H4 (cell line): ENCODE measurements at places on chromosomes 2 and 18.

DNA sequence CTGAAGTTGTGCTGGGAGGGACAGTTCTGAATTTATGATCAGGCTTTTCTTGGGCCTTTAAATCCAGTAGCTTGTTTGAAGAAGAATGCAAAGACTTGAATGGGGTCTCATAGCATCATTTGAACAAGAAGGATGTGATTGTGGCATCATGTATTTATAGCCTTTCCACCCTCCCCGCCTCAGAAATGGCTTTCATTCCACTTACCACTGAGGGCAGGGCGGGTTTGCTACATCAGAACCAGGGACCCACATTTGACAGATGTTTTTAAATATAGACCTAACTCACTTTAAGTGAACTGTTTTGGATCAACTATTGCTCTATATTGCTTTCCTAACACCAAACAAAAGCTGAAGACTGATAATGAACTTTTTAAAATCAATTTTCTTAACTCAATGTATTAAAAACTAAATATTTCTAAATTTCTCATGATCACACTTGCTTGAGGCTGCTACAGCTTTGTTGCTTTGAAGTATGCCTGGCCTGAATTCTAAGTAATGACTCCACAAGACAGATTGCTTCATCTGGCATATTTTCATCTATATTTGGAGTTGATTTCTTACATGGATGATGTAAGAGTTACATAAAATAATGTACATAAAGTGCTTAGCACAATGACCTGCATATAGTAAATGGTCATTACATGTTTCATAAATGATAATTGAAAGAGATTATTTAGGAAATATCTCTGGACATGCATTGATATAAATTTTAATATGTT is 1552.9 kb upstream of the SLC39A10 start:
- no peak for DNase-seq

DNA sequence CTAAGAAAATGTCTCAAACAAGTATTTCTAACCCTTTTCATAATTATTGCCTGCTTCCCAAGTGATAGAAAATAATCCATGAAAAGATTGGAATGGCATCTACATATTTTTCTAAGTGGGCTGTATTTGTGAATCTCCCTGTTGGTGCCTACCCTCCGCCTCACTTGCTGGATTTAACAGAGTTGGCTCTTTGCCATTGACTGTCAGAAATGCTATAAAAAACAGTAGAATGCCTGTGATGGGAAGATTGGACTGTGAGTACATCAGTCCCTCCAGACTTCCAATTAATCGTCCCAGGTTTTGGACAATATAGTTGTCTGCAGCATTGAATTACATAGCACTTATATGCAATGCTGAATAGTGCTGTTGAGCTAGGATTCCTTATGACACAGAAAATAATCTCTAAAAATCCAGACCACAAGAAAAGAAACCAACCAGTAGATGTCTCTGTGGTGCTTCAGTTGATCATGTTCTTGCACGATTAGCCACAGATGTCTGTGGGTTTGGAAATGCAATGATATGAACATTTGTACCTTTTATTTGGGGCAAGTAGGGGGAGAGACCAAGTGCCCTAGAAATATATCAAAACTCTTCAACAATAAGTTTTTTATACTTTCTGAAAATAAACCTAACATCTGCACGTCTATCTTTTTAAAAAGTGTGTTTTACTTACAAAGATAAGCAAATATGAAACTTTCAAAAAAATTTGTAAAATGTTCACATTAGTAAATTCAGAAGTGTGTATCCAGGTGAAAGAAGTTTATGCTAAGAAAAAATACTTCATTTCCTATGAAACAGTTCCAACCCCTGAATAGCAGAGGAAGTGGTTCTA is 88.5 kb downstream of the DYNAP start:
- DNase-seq: peak; percentile 74

DNA sequence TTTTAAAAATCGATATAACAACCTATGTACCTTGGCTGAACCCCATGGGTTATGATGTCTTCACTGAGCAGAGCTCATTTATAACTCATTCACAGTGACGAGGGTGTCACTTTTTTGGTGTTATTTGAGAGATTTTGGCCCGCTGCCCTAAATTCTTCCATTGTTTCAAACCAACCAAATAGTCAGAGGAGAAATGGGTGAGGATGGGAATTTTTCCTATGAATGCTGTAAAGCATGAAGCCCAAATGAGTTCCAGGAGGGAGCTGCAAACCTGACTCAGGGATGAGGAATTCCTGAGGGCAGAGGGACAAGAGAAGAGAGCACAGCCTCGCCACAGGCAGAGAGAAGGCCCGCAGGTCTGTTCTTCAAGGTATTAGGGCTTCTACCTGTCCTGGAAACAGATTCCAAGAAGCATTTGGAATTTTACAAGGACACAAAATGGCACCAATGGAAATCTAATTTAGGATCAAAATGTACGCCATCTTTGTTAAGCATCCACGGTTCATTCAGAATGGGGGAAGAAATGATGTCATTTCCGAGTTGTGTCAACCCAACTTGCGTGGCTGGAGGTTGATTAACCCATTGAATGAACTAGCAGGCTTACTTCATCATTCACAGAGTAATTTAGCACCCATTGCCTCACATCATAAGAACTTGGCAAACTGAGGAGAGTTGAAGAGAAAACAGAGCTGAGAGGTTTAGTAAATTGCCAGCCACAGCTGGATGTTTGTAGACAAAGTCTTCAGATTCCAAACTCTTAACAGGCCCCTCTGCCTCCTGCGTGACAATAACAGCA is 133.5 kb downstream of the LAMA3 start:
- no peak for DNase-seq

- DNase-seq: no peak
These were observed 123.9 kb downstream of the MAP2 start for GRCh38 chr2:209547726-209548125.

DNA sequence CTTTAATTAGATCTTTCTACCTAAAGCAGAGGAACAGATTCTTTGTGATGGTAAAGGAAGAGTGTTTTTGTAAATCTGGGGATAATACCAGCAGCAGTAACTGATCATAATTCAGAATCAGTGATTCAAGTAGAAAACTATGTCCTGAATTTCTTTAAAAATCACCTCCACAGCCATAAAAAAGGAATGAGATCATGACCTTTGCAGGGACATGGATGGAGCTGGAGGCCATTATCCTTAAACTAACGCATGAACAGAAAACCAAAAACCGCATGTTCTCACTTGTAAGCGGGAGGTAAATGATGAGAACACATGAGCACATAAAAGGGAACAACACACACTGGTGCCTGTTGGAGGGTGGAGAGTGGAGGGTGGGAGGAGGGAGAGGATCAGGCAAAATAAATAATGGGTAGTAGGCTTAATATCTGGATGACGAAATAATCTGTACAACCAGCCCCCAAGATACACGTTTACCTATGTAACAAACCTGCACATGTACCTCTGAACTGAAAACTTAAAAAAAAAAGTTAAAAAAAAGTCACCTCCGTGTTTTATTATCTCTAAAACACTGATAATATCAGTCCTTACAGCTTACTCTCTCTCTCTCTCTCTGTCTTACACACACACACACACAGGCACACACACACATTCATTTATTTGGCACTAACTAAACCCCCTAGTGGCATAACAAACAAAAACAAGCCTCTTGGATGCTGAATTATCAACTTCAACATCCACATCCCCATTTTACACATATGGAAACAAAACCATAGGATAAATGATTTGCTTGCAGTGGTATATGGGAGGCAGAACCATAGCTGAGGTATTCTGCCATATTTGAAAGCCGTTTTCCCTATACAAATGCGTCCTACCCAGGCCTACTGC is 1.4 kb downstream of the TM4SF20 start:
- DNase-seq: peak; percentile 23
